Calu3 (cell line): ENCODE measurements at places on chromosomes 12 and 14. TPM values are rescaled to one million over a fixed set of nuclear protein-coding genes. Genes with fewer than 3 reads are reported as not detected.

- no peak overlapping the region for H3K4me3 ChIP-seq
- no peaks in the 10 kb centered on the region for H3K27me3 ChIP-seq
- no peaks in the 10 kb centered on the region for H3K36me3 ChIP-seq
- peaks cover 2% of the 10 kb centered on the region for H3K4me1 ChIP-seq
Observed at GRCh38 chr12:59158066-59158465, 237.8 kb upstream of the LRIG3 start.

- no peaks in the 10 kb centered on the region for H3K36me3 ChIP-seq
- H3K27ac ChIP-seq = no peak overlapping the region
- H3K4me3 ChIP-seq = no peak overlapping the region
- no peaks in the 10 kb centered on the region for H3K27me3 ChIP-seq
- no peak for DNase-seq
Observed at GRCh38 chr12:115140981-115141655, 457.1 kb upstream of the TBX3 start.

Gene FOXM1
- 85.8 and 103 TPM in 2 replicates for total RNA-seq

GRCh38 chr12:57063991-57064685, 14.2 kb upstream of the MYO1A start:
- H3K27me3 ChIP-seq = no peaks in the 10 kb centered on the region
- no peak overlapping the region for H3K27ac ChIP-seq
- H3K36me3 ChIP-seq = peaks cover 13% of the 10 kb centered on the region
- DNase-seq = no peak

Gene ASCL1
- 0.15 TPM in 1 of 2 replicates, not detected in the other for total RNA-seq

Gene SRGAP1
- 28.3 and 29.3 TPM in 2 replicates for total RNA-seq

- no peak for DNase-seq
- H3K4me1 ChIP-seq = no peaks in the 10 kb centered on the region
- no peak overlapping the region for H3K27ac ChIP-seq
- H3K4me3 ChIP-seq = no peak overlapping the region
- H3K36me3 ChIP-seq = no peaks in the 10 kb centered on the region
Observed at GRCh38 chr14:88352698-88353097, 29.6 kb upstream of the KCNK10 start.

DNA sequence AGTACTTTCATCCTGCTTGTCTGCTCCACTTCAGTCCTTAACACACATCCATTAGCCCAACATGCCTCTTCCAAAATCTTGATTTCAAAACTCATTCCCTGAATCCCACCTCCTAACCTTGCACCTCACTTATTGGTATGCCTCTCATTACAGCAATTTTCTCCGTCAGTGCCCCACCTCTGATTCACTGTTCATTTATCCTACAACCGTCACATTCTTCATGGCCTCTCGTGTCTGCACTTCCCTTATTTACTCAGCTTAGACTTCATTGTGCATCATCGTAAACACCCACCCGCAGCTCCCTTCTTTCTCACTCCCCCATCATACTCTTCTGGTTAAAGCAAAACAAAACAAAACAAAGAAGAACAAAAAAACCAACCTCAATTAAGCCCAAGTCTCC, 160.6 kb upstream of the HMGA2 start:
- H3K4me1 ChIP-seq = peaks cover 32% of the 10 kb centered on the region
- no peaks in the 10 kb centered on the region for H3K36me3 ChIP-seq
- no peak overlapping the region for H3K27ac ChIP-seq
- H3K27me3 ChIP-seq = no peaks in the 10 kb centered on the region

Gene DCP1B
- total RNA-seq = 6.3 and 8.6 TPM in 2 replicates

DNA sequence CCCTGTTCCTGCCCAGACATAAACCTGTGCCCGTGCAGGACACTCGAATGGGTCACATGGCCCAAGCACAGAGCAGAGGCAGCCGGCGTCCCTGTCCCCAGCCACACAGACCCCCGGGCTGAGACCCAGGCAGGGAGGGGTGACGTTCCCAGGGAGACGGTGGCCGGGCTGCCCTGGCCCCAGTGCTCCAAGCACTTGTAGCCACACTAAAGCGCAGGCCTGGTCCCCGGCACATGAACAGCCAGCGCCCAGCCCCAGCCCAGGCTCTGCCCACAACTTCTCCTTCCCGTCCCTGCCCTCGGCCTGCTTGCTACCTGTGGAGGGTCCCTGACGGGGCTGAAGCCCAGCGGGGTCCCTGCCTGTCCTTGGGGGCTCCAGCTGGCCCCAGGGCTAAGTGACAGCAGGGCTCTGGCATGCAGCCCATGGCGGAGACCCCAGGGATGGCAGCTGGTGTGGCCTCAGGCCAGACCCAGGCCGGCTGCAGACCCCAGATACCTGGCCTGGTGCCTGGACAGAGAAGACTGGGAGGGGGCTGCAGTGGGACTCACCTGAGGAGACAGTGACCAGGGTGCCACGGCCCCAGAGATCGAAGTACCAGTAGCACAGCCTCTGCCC, 338.4 kb downstream of the TMEM121 start:
- no peak for DNase-seq
- H3K4me1 ChIP-seq = no peaks in the 10 kb centered on the region
- no peaks in the 10 kb centered on the region for H3K36me3 ChIP-seq
- peaks cover 52% of the 10 kb centered on the region for H3K27me3 ChIP-seq

DNA sequence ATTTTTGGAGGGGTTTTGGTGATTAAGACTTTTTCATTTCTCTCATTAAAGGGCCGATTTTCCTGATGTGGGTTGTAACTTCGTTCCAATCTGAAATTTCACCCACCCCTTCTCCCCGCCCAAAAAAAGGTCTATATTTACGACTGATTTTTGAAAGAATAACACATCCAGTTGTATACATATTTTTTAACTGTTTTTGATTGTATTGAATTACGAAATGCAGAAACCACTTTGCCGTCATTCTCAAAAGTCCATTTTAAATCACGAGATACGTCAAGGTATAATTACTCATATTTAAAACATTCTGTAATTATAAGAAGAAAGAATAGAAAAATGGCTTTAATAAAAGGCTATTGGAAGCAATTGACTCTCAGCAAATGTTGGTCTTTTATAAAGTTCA, 520.7 kb downstream of the MED13L start:
- DNase-seq = no peak
- H3K36me3 ChIP-seq = no peaks in the 10 kb centered on the region
- H3K4me3 ChIP-seq = no peak overlapping the region
- H3K4me1 ChIP-seq = no peaks in the 10 kb centered on the region
- no peak overlapping the region for H3K27ac ChIP-seq

GRCh38 chr14:37493606-37494005, 101.4 kb downstream of the FOXA1 start:
- H3K27ac ChIP-seq = peak overlapping the region; percentile 89
- peaks cover 5% of the 10 kb centered on the region for H3K36me3 ChIP-seq
- peaks cover 30% of the 10 kb centered on the region for H3K4me1 ChIP-seq
- no peak for DNase-seq
- no peaks in the 10 kb centered on the region for H3K27me3 ChIP-seq

Gene PLEKHA5
- 49.2 and 57.9 TPM in 2 replicates for total RNA-seq

DNA sequence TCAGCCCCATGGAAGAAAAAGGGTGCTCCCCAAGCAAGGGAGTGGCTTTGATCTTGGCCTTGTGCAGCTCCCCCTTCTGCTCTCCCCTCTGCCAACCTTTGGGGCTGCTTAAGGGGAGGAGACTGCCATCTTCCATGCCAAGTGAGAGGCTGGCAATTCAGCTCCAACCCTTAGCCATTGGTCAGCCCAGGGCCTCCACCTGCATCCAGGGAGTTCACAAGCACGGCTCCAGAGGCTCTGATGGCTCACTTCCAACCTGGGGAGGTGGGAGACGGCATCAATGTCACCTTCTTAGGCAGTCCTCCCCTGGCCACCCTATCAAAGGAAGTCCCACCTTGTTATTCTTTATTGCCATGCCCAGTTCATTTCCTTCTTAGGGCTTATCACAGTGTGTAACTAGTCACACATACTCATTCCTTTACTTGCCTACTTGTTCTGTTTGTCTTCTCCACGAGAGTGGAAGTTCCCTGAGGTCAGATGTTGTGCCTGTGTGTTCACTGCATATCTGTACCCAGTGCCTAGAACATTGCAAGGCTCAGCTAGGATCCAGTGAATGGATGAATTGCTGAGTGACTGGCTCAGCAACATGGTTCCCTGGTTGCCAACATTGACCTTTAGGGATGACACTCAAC, 5.0 kb downstream of the HDAC7 start:
- H3K4me3 ChIP-seq = no peak overlapping the region
- H3K4me1 ChIP-seq = peaks cover 52% of the 10 kb centered on the region
- DNase-seq = no peak
- peaks cover 13% of the 10 kb centered on the region for H3K36me3 ChIP-seq

Gene DERA
- 29.8 and 31.0 TPM in 2 replicates for total RNA-seq

DNA sequence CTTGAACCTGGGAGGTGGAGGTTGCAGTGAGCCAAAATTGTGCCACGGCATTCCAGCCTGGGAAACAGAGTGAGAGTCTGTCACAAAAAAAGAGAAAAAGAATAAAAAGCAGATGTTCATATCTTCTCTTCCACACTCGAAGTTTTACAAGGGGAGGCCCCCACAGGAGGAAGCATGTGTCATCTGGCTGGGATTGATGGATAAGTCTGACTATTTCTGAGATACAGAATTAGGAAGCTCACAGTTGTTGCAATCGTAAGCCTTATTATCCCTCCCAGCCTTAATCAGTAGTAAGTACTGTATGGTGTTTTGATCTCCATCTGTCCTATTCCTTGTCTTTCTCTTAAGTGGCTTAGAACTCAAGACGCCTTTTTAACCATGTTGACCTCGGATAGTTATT, 31.9 kb upstream of the RASSF8 start:
- no peak overlapping the region for H3K4me3 ChIP-seq
- no peaks in the 10 kb centered on the region for H3K27me3 ChIP-seq
- H3K36me3 ChIP-seq = no peaks in the 10 kb centered on the region
- H3K4me1 ChIP-seq = no peaks in the 10 kb centered on the region

Gene MYRFL
- total RNA-seq = 1.7 and 2.1 TPM in 2 replicates

- no peaks in the 10 kb centered on the region for H3K27me3 ChIP-seq
- no peak overlapping the region for H3K4me3 ChIP-seq
- H3K36me3 ChIP-seq = no peaks in the 10 kb centered on the region
Observed at GRCh38 chr12:114445401-114446323, 39.7 kb upstream of the TBX5 start.

DNA sequence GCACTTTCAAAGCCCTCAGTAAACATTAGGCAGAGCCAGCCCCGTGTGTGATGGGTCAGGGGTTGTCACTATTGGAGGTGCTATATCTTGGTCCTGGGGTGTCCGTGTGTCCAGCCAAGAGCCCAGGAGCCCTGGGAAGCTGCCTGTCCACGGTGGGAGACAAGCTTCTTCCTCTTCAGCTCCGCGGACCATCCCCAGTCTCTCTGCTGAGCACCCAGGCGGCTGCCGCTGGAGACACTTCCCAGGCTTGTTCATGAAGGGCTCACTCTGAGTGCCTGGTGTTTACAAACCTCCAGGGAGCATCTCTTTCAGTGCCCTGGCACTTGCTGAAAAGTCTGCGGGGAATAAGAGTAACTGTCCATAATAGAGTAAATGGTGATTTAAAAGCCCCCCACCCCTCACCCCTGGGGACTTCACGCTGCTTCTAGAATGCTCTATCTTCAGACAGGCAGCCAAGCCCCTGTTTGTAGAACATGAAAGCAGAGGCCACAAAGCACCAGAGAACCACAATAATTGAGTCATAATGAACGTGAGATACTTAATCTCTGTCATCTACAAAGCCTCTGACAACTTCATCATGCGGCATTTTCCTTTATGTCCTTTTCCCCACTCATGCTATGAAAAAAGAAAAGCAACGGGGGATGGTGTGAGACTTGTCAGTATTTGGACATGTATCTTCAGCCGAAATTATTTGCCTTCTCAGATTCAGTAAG, 178.6 kb downstream of the TMEM132C start:
- no peak overlapping the region for H3K27ac ChIP-seq
- no peaks in the 10 kb centered on the region for H3K27me3 ChIP-seq
- no peak for DNase-seq

GRCh38 chr14:57401501-57401900, 11.1 kb downstream of the NAA30 start:
- no peaks in the 10 kb centered on the region for H3K27me3 ChIP-seq
- no peaks in the 10 kb centered on the region for H3K36me3 ChIP-seq
- H3K27ac ChIP-seq = no peak overlapping the region
- H3K4me3 ChIP-seq = no peak overlapping the region

- no peak for DNase-seq
- no peaks in the 10 kb centered on the region for H3K36me3 ChIP-seq
- no peaks in the 10 kb centered on the region for H3K27me3 ChIP-seq
Observed at GRCh38 chr14:80523518-80524117, 312.3 kb upstream of the DIO2 start.

GRCh38 chr12:105083551-105084105, 630 bp downstream of the ALDH1L2 start:
- peaks cover 22% of the 10 kb centered on the region for H3K4me1 ChIP-seq
- peak overlapping the region; percentile 67 for H3K27ac ChIP-seq
- H3K4me3 ChIP-seq = peak overlapping the region; percentile 71
- DNase-seq = peak; percentile 52
- H3K27me3 ChIP-seq = no peaks in the 10 kb centered on the region
- peaks cover 17% of the 10 kb centered on the region for H3K36me3 ChIP-seq

Gene MMP19
- total RNA-seq = not detected in 2 replicates

DNA sequence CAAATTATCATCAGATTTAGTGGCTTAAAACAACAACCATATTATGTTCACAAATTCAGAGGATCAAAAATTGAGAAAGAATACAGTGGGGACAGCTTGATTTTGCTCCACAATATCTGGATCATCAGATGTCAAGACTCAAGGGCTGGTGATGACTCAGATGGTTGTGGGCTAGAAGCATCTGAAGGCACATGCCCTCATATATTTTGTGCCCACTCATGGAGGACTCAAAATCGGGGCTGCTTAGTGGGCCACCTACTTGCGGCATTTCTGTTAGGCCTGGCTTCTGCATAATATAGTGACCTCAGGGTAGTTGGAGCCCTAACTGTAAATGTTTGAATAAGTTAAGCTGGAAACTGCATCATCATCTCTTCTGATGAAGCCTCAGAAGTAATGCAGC, 584.5 kb downstream of the SLC16A7 start:
- peaks cover 3% of the 10 kb centered on the region for H3K36me3 ChIP-seq
- H3K4me1 ChIP-seq = peaks cover 5% of the 10 kb centered on the region
- no peak overlapping the region for H3K4me3 ChIP-seq
- no peaks in the 10 kb centered on the region for H3K27me3 ChIP-seq

DNA sequence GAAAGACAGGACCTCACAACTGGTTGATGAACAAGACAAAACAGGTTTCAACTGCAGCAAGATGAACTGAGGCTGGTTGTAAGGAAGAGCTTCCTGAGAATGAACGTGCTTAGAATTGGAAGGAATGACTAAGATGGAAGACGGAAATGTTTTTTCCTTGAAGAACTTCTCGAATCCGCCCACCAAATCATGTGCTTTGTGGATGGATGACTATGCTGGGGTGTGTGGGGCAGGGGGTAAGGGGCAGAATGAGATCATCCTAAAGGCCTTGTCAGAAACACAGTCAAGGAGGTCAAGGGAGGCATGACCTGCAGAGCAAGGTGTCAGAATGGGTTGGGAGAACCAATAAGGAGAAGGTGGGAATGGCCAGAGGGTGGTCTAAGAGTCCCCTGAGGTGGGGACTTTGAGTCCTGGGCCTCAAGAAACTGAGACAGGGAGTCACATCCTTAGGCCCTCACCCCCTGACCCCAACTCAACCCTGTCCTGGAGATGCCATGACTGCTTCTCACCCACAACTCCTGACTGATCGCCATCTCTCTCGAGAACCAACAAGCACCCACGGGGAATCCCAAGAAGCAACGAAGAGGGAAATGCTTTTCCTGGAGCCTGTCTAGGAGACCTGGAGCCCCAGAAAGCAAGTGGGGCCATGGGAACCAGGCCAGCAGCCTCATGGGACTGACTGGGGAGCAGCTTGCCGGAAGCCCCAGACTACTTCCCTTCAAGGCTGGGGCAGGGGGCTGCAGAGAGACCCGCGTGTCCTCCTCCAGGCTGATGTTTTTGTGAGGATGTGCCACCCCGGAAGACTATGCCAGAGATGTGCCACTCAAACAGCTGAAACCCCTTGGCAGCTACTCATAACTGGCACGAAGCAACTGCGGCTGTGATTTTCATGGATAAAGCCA, 84.0 kb downstream of the ACTN1 start:
- no peak overlapping the region for H3K4me3 ChIP-seq
- H3K4me1 ChIP-seq = no peaks in the 10 kb centered on the region
- peak overlapping the region; percentile 2 for H3K27ac ChIP-seq
- H3K36me3 ChIP-seq = peaks cover 60% of the 10 kb centered on the region
- H3K27me3 ChIP-seq = no peaks in the 10 kb centered on the region
